ENCODE measurements at places on chromosomes 6 and 20.

DNA sequence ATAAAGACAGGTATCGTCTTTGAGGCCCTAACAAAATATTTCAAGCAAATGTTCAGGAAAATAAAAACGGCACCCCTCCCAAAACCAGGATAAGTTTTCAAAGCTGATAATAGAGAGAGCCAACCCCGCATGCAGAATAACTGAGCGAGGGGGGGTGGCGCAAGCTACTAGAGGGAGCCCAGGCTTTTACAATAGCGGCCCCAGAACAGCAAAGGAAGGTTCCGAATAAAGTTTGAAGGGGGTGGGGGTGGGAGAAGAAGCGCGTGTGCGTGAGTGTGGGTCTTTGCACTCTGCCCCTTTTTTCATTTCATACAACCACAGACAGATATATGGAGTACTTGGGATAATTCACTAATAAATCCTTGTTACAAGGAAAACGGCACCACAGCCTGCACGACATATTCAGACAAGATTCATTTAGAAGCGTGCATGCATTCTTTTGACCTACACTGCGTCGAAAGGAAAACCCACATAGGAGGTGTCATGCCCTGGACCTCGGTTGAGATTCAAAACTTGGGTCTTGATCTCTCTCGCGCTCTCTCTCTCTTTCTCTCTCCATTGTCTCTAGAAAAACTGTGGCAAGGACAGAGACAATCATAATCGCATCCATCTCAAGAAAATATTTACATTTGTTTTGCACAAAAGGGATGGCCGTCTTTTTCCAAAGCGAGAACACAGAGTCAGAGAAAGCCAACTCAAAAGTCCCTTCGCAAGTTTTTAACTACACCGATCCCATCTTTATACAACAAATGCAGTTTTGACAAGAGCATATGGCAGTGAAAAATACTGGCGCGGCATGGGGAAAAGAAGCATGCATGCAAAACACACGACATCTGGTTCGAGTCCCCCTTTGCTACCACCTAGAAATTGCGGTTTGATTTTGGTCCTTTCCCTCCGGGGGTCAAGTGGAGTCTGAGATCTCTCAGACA, 1.6 kb downstream of the OLIG3 start:
- no peak for DNase-seq

- DNase-seq = no peak
These were observed 2.6 kb downstream of the ZMYND8 start for GRCh38 chr20:47353692-47354463.

DNA sequence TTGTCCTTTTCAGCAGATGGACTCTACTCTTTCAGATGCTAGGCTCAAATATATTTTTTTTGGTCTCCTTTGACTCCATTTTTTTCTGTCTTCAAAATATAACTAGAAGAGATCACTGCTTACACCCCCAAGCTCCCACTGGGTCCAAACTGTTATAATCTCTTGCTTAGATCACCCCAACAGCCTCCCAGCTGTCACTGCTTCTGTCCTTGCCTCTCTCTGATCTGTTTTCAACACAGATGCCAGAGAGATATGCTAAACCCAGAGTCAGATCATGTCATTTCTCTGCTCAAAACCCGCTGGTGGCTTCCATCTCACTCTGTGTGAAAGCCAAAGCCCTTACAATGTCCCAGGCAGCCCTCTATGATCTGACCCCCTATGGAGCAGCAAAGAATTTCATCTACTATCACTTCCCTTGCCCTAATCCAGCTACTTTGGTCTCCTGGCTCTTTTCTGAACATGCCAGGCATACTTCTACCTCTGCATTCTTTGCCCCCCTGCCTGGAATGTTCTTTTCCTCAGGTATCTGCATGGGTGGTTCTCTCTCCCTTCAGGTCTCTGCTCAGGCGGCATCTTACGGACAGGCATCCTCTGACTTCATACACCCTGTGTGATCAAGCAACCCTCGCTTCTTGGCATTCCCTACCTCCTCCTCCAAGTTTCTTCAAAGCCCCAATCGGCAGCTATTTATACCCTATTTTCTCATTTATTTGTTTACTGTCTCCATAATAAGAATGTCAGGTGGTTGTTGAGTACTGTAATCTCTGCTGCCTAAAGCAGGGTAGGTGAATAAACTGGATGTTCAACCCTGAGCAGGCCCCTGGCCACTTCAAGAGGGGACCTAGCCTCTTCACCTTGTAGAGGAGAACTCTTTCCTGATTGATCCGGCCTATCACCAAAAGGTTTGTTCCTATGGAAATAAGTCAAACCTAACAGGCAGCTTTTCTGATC, 43.6 kb upstream of the SLC4A11 start:
- DNase-seq = no peak

DNA sequence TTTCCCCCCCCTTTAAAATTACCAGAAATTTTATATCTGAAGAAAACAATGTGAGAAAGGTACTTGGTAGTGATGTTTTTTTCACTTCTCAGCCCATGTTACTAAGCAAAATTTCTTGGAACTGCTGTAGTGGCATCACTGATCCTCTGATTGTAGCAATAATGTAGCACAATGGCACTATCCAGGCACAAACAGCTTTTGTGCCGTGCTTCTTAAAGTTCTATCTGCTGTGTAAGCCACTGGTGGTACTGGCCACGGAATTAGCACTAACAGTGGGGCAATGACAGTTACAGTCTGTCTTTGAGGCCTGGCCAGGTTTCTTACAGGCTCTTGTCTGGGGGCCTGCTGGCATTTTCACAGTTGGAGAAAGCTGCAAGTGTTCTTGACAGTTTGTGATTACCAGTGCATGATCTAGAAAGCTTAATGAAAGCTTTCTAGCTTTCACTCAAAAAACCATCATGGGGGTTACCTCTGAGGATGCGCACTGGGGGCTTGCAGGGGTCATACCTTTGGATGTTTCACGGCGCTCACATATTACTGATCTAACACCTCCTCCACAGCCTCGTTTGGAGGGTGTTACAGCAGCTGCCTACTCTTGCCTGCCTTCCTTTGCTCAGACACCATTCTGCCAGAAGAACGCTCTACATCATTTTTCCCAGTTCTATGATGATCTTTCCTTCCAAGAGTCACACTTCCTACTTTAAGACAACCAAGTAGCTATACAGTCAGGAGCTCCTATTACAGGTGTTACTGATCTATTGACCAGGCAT, 58.4 kb upstream of the ARMH2 start:
- DNase-seq = no peak

DNA sequence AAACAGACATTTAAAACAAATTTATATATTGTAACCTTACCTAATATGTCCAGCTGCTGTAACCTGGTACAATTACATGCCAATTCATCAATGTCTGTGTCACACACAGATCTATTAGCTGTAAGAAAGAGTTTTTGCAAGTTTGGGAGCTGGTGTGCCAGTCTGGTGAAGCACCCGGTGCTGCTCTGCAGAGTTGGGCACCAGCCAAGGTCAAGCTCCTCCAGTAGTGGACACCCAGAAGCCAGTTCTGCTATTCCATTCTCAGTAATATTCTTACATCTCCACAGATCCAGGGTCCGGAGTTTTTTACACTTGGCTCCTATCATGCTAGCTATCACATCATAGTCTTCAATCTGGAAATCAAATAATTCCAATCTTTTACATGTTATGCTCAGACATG, 41.0 kb downstream of the POU3F2 start:
- no peak for DNase-seq

DNA sequence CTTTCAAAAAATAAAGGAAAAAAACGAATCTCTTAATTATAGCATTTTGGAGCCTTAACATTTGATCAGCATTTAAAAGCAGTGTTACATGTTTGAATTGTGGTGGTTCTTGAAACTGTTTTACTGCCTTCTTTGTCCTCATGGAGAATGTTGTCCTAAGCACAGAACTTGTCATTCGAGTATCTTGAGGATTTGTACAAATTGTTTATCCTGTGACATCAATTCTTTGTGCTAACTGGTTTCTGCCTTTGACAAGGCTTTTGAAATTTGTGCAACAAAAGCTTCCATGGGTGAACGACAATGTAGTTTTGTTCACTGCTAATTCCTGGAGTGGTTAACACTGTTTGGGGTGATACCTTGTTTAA, 130.8 kb downstream of the SCAF8 start:
- no peak for DNase-seq

DNA sequence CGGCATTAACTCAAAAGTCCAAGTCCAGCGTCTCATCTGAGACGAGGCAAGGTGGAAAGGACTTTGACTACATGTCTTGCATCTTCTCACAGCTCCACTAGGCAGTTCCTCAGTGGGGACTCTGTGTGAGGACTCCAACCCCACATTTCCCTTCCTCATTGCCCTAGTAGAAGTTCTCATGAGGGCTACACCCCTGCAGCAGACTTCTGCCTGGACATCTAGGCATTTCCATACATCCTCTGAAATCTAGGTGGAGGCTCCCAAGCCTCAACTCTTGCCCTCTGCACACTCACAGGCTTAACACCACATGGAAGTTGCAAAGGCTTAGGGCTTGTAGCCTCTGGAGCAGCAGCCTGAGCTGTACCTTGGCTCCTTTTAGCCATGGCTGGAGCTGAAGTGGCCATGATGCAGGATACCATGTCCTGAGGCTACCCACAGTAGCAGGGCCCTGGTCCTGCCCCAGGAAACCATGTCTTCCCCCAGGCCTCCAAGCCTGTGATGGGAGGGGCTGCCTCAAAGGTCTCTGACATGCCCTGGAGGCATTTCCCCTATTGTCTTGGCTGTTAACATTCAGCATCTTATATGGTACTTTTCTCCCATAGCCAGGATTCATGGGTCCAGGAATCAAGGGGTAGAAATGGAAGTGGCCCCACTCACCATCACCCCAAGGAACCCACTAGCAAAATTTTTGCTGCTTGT, 194.6 kb upstream of the KCNG1 start:
- DNase-seq = no peak

DNA sequence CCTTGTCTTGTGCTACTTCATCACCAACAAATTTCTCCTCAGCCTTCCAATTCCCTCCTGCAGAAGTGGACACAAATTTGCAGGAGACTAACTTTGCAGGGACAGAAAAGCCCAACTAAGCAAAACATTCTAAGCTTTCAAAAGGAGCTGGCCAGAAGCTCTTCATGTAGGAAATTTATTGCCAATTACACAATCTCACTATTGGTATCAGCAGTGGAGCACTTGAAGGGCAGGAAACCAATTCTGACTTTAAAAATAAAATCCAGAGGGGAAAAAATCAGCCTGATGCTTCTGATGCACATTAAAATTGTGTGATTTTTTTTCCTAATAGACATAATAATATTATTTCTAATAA, 193.3 kb downstream of the LY86 start:
- no peak for DNase-seq

DNA sequence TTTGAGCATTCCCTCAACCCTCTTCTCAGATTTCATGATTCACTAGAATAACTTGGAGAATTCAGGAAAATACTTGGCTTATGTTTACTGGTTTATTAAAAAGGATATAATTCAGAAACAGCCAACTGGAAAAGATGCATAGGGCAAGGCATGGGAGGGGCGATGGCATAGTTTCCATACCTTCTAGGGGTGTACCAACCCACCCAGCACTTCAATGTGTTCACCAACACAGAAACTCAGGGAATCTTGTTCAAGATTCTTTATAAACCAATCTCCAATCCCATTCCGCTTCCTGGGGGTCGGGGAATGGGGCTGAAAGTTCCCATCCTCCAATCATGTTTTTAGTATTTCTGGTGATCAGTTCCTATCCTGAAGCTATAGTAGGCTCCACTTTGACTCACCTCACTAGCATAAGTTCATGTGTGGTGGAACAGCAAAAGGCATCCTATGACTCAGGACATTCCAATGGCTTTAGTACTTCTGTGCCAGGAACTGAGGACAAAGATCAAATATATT, 164.4 kb downstream of the SIM1 start:
- no peak for DNase-seq

DNA sequence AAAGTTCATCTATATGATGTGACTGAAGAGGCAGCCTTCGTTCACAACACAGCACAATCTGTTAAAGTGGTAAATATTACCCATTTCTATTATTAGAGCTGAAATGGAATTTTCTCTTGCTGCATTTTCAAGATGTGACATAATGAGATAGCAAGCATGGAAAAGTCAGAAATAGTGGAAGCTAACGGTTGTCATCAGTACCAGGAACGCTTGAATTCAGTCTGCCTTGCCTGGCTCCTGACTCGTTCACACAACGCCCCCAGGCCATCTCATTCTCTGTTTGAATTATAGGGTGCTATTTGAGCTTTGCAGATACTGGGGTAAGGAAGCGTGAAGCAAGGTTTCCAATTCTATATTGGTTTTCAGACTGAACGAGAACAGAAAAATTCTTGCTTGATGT, 116.5 kb upstream of the MAP3K7 start:
- no peak for DNase-seq

- DNase-seq = no peak
These were observed 43.0 kb downstream of the CFAP61 start for GRCh38 chr20:20095114-20095872.

DNA sequence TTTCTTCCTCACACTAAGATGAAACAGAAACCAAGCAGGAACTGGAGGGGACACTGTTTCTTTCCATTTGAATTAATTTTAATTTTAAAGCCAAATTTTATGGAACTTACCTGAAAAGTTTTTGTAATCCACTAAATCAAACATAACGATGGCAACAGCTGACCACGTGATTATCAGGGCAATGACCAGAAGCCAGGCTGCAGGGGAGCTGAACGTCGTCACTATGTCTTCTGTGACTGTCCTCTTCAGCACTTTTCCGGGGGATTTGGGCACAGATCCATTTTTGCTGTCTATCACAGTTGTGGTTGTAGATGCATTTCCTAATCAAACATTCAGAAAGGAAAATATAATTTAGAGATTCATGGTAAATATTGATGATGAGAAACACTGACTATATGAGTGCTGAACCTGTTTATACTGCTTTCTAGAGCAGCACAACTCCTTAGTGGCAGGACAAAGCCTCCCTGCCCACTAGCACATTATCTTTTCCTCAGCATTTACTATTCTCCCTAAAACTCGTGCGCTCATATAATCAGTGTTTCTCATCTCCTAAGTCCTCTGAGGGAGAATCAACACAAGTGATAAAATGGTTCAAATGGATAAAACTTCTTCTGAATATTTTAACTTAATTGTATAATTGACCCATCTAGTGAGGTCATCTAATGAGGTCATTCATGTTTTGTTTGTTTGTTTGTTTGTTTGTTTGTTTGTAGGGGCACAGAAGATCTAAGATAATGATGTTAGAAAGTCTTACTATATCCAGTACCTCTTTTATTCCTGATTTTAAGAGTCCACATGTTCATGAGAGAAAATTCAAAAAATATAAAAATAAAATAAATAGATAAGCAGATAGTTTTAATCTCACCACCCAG, 65.7 kb downstream of the TRDN start:
- no peak for DNase-seq

DNA sequence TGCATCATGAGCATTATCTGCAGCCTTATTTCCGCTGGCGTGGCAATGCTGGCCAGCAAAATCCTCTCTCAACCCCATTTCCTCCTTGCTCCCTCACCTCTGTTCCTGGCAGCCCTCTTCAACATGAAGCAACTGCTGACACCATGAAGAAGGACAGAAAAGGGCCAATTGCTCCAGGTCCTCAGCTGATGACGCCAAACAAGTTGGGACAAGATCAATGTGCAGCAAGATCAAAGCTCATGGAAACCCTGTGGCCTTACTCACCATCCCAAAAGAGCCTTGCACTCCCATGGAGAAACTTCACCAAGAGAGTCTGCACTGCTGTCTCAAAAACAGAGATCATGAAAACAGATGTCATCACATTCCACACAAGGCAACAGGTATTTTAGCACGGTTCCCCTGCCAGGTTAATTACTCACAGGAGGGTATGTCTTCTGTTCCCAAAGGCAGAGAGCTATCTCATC, 7.4 kb downstream of the GFOD1 start:
- no peak for DNase-seq
